Left ventricle myocardium superior (tissue), 1 donor: ENCODE measurements at places on chromosomes 13 and 19. TPM values are rescaled to one million over a fixed set of nuclear protein-coding genes. Genes with fewer than 3 reads are reported as not detected.

PEAK3 gene
- total RNA-seq = 0.87 TPM

IFT88 gene
- total RNA-seq = 5.8 TPM

ZNF90 gene
- total RNA-seq = 0.59 TPM

INSR gene
- 62.6 TPM for total RNA-seq

CNFN gene
- 0.55 TPM for total RNA-seq

PROZ gene
- total RNA-seq = not detected

KLF16 gene
- total RNA-seq = 9.8 TPM

CEACAM8 gene
- total RNA-seq = not detected

MUC16 gene
- total RNA-seq = 0.94 TPM

CD37 gene
- 6.5 TPM for total RNA-seq

XRCC1 gene
- 15.7 TPM for total RNA-seq

ZNF229 gene
- 6.7 TPM for total RNA-seq

ZNF724 gene
- total RNA-seq = 1.1 TPM

CLDND2 gene
- total RNA-seq = not detected

DMKN gene
- total RNA-seq = 16.1 TPM

TEX30 gene
- total RNA-seq = 11.2 TPM

GGN gene
- 0.15 TPM for total RNA-seq

RAB20 gene
- 10.3 TPM for total RNA-seq

IGSF23 gene
- total RNA-seq = not detected

LRFN3 gene
- total RNA-seq = 7.5 TPM

FUZ gene
- total RNA-seq = 19.1 TPM

STAP2 gene
- 4.2 TPM for total RNA-seq

GFY gene
- total RNA-seq = not detected

ZNF738 gene
- 1.4 TPM for total RNA-seq

ZNF813 gene
- 1.3 TPM for total RNA-seq

TUBGCP3 gene
- total RNA-seq = 16.0 TPM

ZNF575 gene
- total RNA-seq = 1.8 TPM

C5AR1 gene
- total RNA-seq = 5.3 TPM

RGCC gene
- total RNA-seq = 40.2 TPM

IRGC gene
- not detected for total RNA-seq

SLC7A10 gene
- total RNA-seq = not detected

ASF1B gene
- total RNA-seq = 1.6 TPM

SHC2 gene
- total RNA-seq = 11.0 TPM

HNRNPUL1 gene
- 128 TPM for total RNA-seq

NXNL1 gene
- total RNA-seq = not detected

GNG8 gene
- not detected for total RNA-seq

ICAM4 gene
- total RNA-seq = 0.52 TPM

ZBTB45 gene
- 10.4 TPM for total RNA-seq

FFAR3 gene
- total RNA-seq = not detected

LAIR2 gene
- total RNA-seq = not detected

LRRC63 gene
- 0.17 TPM for total RNA-seq

SLC5A5 gene
- not detected for total RNA-seq

CCDC159 gene
- total RNA-seq = 20.9 TPM

KIR2DL4 gene
- total RNA-seq = not detected

FXYD1 gene
- 489 TPM for total RNA-seq

METTL21C gene
- total RNA-seq = not detected
